ENCODE measurements at places on chromosomes 13 and 19. TPM values are rescaled to one million over a fixed set of nuclear protein-coding genes. Genes with fewer than 3 reads are reported as not detected.

GRCh38 chr19:335072-335471 lies 9.5 kb downstream of the MIER2 start:
- H3K27ac ChIP-seq = no peak overlapping the region
- peaks cover 33% of the 10 kb centered on the region for H3K36me3 ChIP-seq
- H3K4me3 ChIP-seq = no peak overlapping the region

DNA sequence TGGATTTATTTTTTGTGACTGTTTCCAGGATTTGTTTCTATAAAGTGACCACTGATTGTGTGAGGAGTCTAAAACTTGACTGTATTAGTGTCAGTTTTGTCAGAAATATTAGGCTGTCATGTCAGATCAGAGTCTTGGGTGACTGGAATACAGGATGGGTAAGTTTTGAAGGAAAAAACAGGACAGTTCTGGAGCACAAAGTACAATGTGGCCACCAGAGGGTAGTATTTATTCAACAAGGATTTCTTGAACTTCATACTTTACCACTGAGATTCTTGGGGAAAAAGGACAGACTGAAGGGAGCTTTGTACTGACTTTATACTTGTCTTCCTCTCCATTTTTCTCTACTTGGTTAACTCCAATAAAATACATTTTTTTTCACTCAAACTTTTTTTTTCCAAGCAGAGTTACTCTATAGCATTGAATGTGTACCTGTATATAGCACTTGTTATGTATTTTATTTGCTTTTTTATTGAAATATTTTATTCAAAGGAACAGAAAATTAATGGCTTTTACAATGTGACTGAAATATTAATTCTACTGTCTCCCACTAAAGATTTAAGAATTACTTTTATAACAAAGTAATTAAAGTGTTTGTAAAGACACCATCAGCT lies 51.1 kb downstream of the LMO7 start:
- peaks cover 54% of the 10 kb centered on the region for H3K36me3 ChIP-seq
- peak; percentile 49 for DNase-seq
- peaks cover 27% of the 10 kb centered on the region for H3K27me3 ChIP-seq
- H3K27ac ChIP-seq = peak overlapping the region; percentile 93
- H3K4me1 ChIP-seq = peaks cover 96% of the 10 kb centered on the region

GRCh38 chr13:89930861-89931260 lies 1416.6 kb upstream of the MIR17HG start:
- DNase-seq = no peak
- H3K36me3 ChIP-seq = 0 out of 2 replicates have a peak, but pooled peaks cover 4% of the 10 kb centered on the region
- no peak overlapping the region for H3K4me3 ChIP-seq
- H3K27ac ChIP-seq = no peak overlapping the region

GRCh38 chr19:4112367-4112766 lies 11.6 kb downstream of the MAP2K2 start:
- no peak overlapping the region for H3K27ac ChIP-seq
- no peaks in the 10 kb centered on the region for H3K4me1 ChIP-seq
- DNase-seq = no peak
- peaks cover 25% of the 10 kb centered on the region for H3K36me3 ChIP-seq
- peaks cover 3% of the 10 kb centered on the region for H3K27me3 ChIP-seq
- H3K4me3 ChIP-seq = no peak overlapping the region

DNA sequence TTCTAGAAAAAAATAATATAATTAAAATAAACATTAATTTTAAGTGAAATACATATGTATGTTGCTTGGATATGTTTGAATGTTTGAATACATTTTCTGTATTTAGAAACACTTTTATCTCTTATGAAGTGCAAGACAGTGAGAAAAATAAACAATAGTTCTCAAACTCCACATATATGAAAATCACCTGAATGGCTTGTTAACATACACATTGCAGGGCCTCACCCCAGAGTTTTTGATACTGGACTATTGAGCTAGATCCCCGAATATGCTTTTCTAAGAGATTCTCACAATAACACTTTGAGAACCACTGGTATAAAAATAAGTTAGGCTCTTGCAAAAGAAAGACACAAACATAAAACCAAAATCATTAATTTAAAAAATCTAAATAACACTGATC lies 1570.3 kb upstream of the PRR20A start:
- no peaks in the 10 kb centered on the region for H3K36me3 ChIP-seq
- no peaks in the 10 kb centered on the region for H3K27me3 ChIP-seq
- H3K4me1 ChIP-seq = no peaks in the 10 kb centered on the region
- no peak for DNase-seq

Gene ZNF432
- total RNA-seq = 7.0 TPM

- H3K4me1 ChIP-seq = no peaks in the 10 kb centered on the region
- H3K27ac ChIP-seq = no peak overlapping the region
- H3K27me3 ChIP-seq = peaks cover 9% of the 10 kb centered on the region
- no peak for DNase-seq
- H3K4me3 ChIP-seq = no peak overlapping the region
These were observed 22.3 kb upstream of the CYSLTR2 start for GRCh38 chr13:48631441-48631840.

Gene ZNF682
- 2.3 TPM for total RNA-seq

Measured in HFFc6 (cell line).